ENCODE measurements at places on chromosomes 3 and 15. TPM values are rescaled to one million over a fixed set of nuclear protein-coding genes. Genes with fewer than 3 reads are reported as not detected.
A peak's percentile ranks its signal among the peaks of the same experiment; 100 is the strongest.

DNA sequence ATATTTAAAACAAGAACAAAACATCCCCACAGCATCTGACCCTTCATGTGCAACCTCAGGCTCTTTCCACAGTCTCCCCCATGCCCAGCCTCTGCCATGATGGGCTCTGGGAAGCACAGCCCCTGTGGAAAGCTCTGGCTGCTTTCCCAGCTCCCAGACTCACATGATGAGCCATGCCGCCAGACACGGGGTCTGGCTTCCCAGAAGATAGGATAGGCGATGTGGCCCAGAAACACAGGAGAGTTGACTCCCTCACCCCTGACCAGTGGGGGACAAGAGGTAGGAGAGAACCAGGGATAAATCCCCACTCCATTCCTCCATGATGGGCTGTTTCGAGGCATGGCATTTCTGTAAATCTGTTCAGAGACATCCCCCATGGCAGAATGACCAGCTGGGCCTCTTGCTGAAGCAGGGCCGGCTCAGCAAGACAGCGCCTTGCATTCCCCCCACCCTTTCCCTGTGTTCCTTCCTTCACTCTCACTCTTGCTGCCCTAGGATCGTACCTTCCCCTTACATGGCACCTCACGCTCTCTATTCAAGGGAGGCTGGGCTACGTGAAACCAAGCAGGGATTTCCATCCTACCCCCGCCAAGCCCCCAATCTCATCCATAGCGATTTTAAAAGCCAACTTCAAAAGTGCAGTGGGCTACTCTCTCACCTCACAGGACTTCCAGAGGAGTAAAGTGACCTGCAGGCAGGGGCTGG lies 192.4 kb downstream of the ABHD5 start:
- H3K27me3 ChIP-seq, result no peaks in the 10 kb centered on the region
- no peaks in the 10 kb centered on the region for H3K36me3 ChIP-seq
- H3K4me1 ChIP-seq, result peaks cover 9% of the 10 kb centered on the region
- DNase-seq, result no peak

DNA sequence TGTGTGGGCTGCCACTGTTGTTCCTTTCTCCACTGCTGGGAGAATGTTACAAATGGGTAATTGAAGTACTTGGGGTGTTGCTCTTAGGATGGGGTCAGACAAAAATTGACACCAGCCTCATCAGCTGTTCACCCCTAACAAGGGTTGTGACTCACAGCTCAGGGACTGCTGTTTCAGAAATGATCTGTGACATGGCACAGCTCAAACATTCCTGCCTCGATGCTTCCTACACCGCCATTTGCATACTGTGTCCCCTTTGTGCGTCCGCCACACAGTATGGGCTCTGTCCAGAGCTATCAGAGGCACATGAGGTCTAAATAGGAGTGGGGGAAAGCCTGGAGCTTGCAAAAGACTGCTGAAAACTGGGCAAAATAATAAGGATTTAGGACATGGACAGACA lies 43.9 kb downstream of the CCNL1 start:
- H3K27me3 ChIP-seq, result no peaks in the 10 kb centered on the region
- peak; percentile 30 for DNase-seq
- H3K4me3 ChIP-seq, result no peak overlapping the region
- H3K4me1 ChIP-seq, result peaks cover 36% of the 10 kb centered on the region
- no peaks in the 10 kb centered on the region for H3K36me3 ChIP-seq
- peak overlapping the region; percentile 64 for H3K27ac ChIP-seq

GRCh38 chr15:68517285-68517761 lies 61.5 kb upstream of the CORO2B start:
- H3K36me3 ChIP-seq, result no peaks in the 10 kb centered on the region
- no peaks in the 10 kb centered on the region for H3K4me1 ChIP-seq
- no peak for DNase-seq
- peaks cover 6% of the 10 kb centered on the region for H3K27me3 ChIP-seq

TMEM89 gene
- total RNA-seq, result not detected

GRCh38 chr3:119637679-119638477 lies 22.5 kb downstream of the POPDC2 start:
- H3K27me3 ChIP-seq, result no peaks in the 10 kb centered on the region
- H3K27ac ChIP-seq, result peak overlapping the region; percentile 51
- H3K4me1 ChIP-seq, result peaks cover 11% of the 10 kb centered on the region
- no peaks in the 10 kb centered on the region for H3K36me3 ChIP-seq
- H3K4me3 ChIP-seq, result no peak overlapping the region
- peak; percentile 14 for DNase-seq

DNA sequence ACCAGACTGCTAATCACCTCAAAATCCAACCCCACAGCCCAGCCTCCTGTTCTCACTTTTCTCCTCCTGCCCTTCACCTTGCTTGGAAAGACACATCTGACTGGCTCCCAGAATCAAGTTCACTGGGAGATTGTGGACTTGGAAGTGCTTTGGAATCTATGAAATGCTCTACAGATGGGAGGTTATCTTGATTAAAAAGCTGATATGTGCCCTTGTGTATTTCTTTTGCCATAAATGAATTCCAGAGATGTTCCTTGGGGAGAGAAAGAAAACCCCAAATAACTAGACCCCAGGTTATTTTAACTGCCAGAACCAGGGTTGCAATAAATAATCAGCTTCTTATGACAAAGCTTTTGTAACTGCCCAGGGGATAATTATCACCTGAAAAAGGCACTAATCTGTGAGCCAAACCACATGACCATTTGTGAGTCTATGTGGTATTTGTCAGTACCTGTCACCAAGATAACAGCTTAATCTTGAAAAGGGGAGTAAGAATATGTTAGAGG lies 21.7 kb upstream of the ARHGEF3 start:
- H3K4me1 ChIP-seq, result peaks cover 32% of the 10 kb centered on the region
- H3K4me3 ChIP-seq, result no peak overlapping the region
- DNase-seq, result peak; percentile 9
- H3K36me3 ChIP-seq, result no peaks in the 10 kb centered on the region
- no peak overlapping the region for H3K27ac ChIP-seq

DNA sequence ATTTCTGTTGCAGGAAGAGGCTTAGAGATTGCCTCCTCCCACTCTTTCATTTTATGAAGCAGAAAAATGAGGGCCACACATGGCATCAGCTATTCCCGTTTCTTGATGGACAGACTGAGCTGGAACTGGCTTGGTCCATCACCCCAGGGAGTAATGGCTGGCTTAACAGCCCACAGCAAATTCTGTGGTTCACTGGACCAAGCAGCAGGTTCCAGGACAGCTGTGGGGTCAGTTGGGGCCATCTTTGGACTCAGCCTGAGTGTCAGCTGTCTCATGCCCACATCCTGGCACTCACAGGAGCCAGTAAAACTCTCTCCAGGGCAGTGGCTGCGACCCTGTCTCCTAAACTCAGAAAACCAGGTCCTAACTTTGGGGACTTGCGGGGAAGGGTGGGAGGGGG lies 36.5 kb downstream of the ZDHHC19 start:
- H3K27me3 ChIP-seq, result no peaks in the 10 kb centered on the region
- H3K4me1 ChIP-seq, result peaks cover 8% of the 10 kb centered on the region
- H3K36me3 ChIP-seq, result no peaks in the 10 kb centered on the region
- H3K4me3 ChIP-seq, result no peak overlapping the region

DNA sequence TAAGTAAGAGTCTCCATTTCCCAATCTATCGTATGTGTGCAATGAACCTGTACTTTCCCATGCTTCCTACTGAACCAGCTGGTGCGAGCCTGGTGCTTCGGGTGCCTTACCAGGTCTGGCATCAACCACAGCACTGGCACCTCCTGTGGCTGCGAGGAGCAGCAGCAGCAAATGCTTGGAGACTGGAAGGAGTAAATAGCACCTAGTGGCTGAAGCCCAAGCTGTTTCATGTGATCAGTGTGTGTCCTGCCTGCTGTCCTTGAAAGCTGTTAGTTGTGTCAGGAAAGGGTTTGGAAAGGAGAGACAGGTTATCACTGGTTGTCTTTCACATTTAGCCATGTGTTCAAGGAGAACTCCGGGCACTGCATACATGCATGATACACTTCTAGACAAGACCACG lies 31.8 kb downstream of the PCOLCE2 start:
- H3K4me3 ChIP-seq, result no peak overlapping the region
- no peaks in the 10 kb centered on the region for H3K36me3 ChIP-seq
- peaks cover 28% of the 10 kb centered on the region for H3K4me1 ChIP-seq

DNA sequence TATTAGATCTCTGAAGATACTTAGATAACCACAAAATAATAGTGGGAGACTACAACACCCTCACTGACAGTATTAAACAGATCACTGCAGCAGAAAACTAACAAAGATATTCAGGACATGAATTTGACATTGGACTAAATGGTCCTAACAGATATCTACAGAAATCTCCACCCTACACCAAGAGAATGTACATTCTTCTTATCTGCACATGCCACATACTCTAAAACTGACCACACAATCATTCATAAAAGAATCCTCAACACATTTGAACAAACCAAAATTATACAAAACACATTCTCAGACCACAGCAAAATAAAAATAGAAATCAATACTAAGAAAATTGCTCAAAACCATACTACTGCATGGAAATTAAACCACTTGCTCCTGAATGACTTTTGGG lies 116.3 kb downstream of the DTWD1 start:
- no peaks in the 10 kb centered on the region for H3K4me1 ChIP-seq
- H3K27ac ChIP-seq, result no peak overlapping the region
- no peak for DNase-seq
- H3K27me3 ChIP-seq, result no peaks in the 10 kb centered on the region
- no peaks in the 10 kb centered on the region for H3K36me3 ChIP-seq

GRCh38 chr3:14482271-14482721 lies 57.8 kb downstream of the GRIP2 start:
- H3K36me3 ChIP-seq, result peaks cover 42% of the 10 kb centered on the region
- H3K4me1 ChIP-seq, result no peaks in the 10 kb centered on the region
- no peaks in the 10 kb centered on the region for H3K27me3 ChIP-seq
- no peak for DNase-seq

- H3K27ac ChIP-seq, result no peak overlapping the region
- no peaks in the 10 kb centered on the region for H3K27me3 ChIP-seq
- peaks cover 7% of the 10 kb centered on the region for H3K4me1 ChIP-seq
- H3K36me3 ChIP-seq, result no peaks in the 10 kb centered on the region
Measured at GRCh38 chr3:11074011-11074410, 80.3 kb upstream of the HRH1 start.

DNA sequence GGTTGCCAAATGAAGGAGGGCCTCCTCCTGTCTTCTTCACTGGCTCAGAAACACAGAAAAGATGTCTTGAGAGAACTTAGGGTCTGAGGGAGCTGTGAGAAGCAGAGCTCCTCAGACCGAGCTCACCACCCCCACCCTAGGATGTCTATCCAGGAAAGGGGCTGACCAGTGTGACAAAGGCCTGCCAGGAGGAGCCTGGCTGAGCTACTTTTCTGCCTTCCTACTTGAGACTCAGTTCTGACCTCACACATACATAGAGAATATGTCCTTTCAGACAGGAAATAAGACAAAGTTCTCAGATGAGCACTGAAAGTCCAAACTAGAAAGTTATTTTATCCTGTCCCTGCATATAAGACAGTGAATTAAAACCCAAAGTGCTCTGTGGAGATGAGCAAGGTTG lies 54.5 kb downstream of the KIF9 start:
- H3K27me3 ChIP-seq, result no peaks in the 10 kb centered on the region
- H3K36me3 ChIP-seq, result no peaks in the 10 kb centered on the region
- H3K4me3 ChIP-seq, result no peak overlapping the region
- no peak overlapping the region for H3K27ac ChIP-seq
- DNase-seq, result no peak

LTK gene
- 0.11 TPM for total RNA-seq

FBXO40 gene
- total RNA-seq, result not detected

KPNA1 gene
- total RNA-seq, result 78.2 TPM

- no peaks in the 10 kb centered on the region for H3K27me3 ChIP-seq
- H3K36me3 ChIP-seq, result no peaks in the 10 kb centered on the region
- H3K27ac ChIP-seq, result peak overlapping the region; percentile 67
- H3K4me1 ChIP-seq, result peaks cover 13% of the 10 kb centered on the region
- DNase-seq, result peak; percentile 62
Measured at GRCh38 chr3:31077021-31077601, 182.7 kb upstream of the GADL1 start.

DNA sequence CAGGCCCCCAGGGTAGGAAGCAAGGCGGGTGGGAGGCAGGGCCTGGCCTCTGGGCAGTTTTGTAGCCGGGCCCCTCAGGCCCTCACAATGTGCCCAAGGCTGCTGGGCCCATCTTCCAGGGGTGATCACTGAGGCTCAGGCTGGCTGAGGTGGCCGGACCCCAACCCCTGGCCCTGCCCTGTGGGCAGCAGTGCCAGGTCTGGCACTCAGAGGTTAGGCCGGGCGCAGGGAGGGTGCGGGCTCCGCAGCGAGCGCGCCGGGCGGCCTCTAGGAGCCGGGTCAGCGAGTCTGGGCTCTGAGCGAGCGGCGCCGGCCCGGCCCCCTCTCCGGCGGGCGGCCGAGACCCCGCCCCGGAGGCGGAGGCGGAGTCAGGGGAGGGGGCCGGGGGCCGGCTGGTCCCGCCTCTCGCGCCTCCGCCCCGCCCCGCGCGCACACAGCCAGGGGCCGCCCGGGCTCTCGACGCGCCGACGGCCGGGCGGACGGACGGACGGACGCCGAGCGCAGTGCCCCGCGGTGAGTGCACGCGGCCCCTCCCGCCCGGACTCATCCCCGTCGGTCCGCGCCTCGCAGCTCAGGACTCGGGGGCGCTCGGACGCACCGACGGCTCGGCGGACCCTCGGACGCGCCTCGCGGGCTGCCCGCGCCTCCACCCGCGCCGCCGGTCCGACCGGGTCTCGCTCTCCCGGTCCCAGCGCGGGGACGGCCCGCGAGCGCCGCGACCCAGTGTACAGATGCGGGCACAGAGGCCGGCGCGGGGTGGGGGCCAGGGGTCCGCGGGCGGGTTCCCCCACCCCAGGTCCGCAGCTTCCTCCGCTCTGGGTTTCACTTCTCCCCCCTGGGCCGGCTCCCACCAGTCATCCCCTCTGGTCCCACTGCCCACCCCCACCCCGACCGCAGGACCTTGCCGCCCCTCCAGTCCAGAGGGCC lies at the start of gene FBLN2:
Gene FBLN2, plus strand, starts transcription at position 430 of the 927 bp plus-strand sequence. CDS start 21,231 bp downstream, outside the sequence.
- peaks cover 22% of the 10 kb centered on the region for H3K4me1 ChIP-seq
- H3K4me3 ChIP-seq, result no peak within 1 kb of the TSS
- no peak for DNase-seq
- H3K27ac ChIP-seq, result no peak within 1 kb of the TSS
- H3K36me3 ChIP-seq, result no peaks in the 10 kb centered on the region

- no peak for DNase-seq
- H3K27me3 ChIP-seq, result no peaks in the 10 kb centered on the region
- no peak overlapping the region for H3K4me3 ChIP-seq
Measured at GRCh38 chr3:171646357-171647133, 163.7 kb downstream of the PLD1 start.

DNA sequence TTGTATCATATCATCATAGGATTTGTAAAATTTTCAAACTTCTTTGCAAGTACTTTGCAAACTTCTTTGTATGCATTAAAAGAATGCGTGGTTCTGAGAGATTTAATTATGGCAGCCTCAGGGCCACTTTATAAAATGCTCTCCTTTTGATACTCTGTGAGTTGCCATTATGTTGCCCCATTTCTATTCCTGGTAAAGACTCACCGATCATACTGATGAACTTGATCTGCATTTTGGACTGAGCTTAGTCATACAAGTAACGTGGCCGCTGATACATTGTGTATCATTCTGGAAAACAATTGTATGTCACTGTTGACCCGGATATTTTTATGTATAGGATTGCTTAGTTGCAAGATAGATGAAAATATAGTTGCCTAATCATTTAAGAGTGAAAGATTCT lies 38.8 kb downstream of the AKAP13 start:
- no peak overlapping the region for H3K4me3 ChIP-seq
- H3K27ac ChIP-seq, result peak overlapping the region; percentile 33
- no peak for DNase-seq
- H3K27me3 ChIP-seq, result no peaks in the 10 kb centered on the region
- H3K4me1 ChIP-seq, result peaks cover 25% of the 10 kb centered on the region
